ENCODE measurements at places on chromosomes 7 and 10.

DNA sequence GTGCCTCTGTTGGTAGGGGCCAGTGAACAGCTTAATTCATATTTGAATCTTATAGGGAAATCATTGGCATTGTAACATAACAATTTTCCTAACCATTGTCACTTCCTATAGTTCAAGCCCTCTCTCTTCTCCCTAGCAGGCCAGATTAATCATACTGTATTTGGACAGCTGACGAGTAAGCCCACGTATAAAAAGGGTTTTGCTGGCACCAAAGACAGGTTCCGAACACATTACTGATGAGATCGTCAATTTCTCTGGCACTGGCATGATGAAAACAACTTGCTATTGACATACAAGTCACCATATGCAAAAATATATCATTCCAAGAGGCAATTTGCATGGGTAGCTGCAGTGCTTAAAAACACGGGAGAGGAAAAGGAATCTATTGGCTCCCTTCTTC is 891.1 kb upstream of the AUTS2 start:
- no peak for DNase-seq

- no peak for DNase-seq
These were observed 153.3 kb downstream of the LSMEM1 start for GRCh38 chr7:112634107-112634506.

DNA sequence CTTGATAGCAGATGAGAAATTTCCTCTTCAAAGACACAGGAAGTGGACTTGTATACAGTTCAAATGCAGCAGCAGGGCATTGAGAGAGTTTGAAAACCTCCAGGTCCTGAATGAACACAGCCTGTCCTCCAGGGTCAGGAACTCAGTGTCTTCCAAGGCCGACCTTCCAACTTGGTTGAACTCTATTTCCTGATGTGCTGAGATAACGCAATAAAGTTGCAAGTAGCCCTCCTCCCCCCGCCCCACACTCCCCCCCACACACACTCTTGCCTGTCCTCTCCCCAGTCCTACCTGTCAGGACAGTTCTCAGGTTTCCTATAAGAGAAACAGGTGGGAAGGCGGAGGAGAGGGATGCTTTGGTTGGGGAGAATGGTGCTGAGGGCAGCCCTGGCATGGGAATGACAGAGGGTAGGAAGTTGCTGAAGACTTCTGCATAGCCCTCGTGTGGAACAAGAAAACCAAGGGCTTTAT is 90.0 kb downstream of the CCDC71L start:
- DNase-seq = no peak

- no peak for DNase-seq
These were observed 7.6 kb upstream of the HILPDA start for GRCh38 chr7:128447941-128448564.

- DNase-seq = no peak
These were observed 134.5 kb downstream of the CPED1 start for GRCh38 chr7:121123032-121123431.

- DNase-seq = no peak
These were observed 199.5 kb downstream of the INHBA start for GRCh38 chr7:41503438-41503837.

DNA sequence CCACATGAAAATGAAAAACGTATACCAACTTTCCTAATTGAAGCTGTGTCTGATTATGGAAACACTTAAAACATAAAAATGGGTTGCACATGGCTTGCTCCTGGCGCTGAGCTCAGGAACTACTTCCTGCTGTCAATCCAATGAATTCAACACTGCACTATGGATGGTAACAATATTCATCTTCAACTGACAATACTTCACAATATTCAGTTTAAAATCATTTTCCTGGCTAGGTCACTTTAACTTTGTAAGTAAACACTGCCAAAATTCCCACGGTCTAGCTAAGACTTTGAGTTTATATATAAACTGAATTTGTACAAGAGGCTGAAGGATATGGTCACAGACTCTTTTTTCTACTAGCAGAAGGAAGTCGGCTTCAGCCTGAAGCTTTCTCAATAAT is 556.9 kb downstream of the TNS3 start:
- DNase-seq = no peak

DNA sequence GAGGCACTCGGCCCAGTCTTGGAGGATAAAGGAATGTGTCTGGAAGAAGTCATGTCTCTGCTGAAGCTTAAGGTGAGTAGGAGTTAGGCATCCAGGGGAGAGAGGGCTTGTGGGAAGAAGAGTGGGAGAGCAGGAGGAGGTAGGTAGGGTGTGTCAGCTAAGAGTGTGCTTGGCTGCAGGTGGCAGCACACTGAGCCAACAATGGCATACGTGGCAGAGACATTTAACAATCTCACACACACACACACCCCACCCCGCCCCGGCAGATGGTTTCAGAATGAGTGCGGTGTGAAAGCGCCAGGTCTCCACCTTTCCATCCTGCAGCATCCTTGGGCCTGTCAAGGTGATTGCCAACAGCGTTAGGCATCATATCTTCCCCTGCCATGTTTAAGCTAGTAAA is 11.2 kb upstream of the ARPC1A start:
- no peak for DNase-seq

GRCh38 chr10:13648425-13648824 is 61.7 kb downstream of the PRPF18 start:
- no peak for DNase-seq

- DNase-seq = no peak
These were observed 37.0 kb downstream of the ALOX5 start for GRCh38 chr10:45410807-45411606.

DNA sequence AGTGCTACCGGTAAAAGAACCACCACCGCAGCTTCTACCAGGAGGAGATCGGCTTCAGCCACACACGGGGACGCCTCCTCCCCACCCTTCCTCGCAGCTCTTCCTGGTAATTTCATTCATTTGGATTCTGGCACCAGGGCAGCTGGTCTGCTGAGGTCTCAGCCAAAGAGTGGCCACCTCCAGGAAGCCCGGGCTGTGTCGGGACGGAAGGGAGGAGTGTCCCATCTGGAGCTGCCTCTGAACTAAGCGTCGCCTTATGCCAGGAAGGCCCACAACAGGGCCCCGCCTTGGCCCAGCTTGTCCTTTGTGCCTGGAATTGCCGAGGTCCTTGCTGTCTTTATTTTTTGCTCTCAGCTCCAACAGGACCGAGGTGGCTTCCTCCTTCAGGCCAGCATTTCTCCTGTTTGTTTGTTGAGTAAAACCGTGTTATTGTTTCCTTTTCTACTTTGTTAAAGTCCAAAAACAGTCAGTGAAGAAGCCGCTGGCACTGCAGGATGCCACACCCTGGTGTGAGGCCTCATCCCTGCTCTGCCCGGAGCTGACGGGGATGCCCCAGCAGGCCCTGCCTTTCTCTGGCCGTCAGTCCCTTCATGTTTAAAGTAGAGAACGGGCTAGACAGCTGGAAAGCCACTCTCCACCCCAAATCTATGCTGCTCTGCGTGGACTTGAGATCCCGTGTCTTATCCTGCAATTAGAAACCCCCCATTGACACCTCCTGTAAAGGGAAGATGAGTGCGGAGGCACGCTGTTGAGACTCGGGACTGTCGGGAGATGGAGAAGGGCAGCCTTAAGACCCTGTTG is 24.5 kb upstream of the TTYH3 start:
- DNase-seq = no peak

DNA sequence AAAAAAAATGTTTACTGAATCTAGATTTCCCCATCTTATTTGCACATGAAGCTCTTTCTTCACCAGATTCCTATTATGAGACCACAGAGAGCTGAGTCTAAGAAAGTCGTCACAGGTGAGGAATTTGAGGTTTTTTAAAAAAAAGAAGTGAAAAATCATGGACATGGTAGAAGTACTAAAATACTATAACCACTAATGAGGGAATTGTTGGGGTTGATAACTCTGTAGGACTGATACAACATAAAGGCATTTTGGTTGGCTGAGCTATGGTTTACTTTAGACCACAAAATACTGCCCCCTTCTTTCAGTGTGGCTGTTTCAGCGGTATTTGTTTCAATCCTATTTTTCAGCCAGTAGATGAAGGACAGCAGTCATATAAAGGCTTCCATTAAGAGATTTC is 1111.3 kb downstream of the TYW1 start:
- no peak for DNase-seq

DNA sequence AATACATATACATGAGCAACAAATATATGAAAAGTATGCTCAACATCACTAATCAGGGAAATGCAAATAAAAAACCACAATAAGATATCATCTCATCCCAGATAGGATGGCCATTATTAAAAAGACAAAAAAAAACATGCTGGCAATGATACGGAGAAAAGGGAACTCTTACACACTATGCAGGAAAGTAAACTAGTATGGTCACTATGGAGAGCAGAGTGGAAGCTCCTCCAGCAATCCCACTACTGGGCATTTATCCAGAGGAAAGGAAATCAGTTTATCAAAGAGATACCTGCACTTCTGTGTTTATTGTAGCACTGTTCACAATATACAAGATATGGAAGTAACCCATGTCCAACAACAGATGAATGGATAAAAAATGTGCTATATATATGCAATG is 217.5 kb downstream of the SDK1 start:
- no peak for DNase-seq

- no peak for DNase-seq
These were observed 30.5 kb upstream of the CHST3 start for GRCh38 chr10:71933651-71934050.

DNA sequence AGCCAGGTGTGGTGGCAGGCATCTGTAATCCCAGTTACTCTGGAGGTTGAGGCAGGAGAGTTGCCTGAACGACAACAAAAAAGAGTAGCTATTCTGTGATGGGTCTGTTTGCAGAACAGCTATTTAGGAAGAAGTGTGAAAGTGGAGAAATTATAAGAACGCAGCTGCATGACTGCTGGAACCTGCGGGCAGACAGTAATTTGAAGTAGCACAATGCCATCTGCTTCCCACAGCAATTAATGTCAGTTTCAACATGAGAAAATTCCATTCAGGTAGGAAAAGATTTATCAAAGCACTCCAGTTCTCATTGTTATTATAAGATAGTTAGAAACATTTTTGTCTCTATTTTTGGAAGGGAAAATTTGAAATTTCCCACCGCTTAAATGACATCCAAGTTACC is 21.5 kb downstream of the LAMB1 start:
- no peak for DNase-seq

- DNase-seq = no peak
These were observed 26.8 kb upstream of the FGL2 start for GRCh38 chr7:77226357-77226839.

GRCh38 chr10:73591935-73592699 is 975 bp upstream of the USP54 start:
- no peak for DNase-seq

- DNase-seq = no peak
These were observed 322.6 kb downstream of the DGKB start for GRCh38 chr7:14579971-14580370.

GRCh38 chr10:122650331-122650730 is 49.3 kb downstream of the C10orf120 start:
- DNase-seq = no peak

GRCh38 chr7:151897951-151898686 is 21.2 kb upstream of the PRKAG2 start:
- no peak for DNase-seq

- DNase-seq = no peak
These were observed 138.0 kb downstream of the AUTS2 start for GRCh38 chr7:69736126-69736810.

GRCh38 chr7:148050492-148051158 is 539.9 kb upstream of the C7orf33 start:
- DNase-seq = no peak

DNA sequence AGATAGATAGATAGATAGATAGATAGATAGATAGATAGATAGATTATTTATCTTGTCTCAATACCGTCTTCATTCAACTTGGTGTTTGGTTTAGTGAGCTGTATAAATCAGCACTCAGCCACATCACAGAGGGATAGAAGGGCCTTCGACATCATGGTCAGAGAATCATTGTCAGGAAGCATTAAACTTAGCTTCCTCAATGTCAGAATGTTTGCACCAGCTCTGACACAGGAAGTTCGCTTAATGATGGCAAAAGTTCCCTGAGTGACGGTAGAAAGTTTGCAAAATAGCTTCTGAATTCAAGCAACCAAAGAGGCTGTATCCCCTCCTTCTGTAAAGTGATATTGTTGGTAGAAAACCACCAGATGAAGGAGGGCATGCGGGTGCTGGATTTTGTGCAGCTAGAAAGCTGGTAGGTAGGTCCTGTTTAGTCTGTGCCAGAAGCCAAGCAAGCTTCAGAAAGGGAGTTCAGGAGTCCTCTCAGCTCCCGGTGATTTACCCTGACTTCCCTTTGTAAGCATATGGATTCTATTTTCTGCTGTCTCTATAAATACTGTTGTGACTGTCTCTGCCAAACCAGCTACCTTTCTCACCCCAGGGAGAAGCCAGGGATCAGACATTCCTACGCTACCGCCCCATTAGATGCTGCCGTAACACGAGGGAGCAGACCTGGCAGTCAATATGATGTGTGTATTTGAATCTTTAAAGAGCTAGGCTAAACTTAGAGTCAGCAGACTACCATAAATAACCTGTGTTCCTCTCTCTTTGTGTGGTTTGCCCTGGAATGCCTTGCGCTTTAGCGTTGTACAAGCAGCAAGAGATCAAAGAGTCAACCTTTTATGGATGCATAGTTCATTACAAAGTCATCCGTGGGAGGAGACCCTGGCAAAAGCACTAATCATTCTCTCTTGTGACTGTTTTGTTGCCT is 200.5 kb upstream of the KIAA1217 start:
- DNase-seq = no peak

- DNase-seq = no peak
These were observed 81.2 kb upstream of the OIT3 start for GRCh38 chr10:72812415-72812752.

DNA sequence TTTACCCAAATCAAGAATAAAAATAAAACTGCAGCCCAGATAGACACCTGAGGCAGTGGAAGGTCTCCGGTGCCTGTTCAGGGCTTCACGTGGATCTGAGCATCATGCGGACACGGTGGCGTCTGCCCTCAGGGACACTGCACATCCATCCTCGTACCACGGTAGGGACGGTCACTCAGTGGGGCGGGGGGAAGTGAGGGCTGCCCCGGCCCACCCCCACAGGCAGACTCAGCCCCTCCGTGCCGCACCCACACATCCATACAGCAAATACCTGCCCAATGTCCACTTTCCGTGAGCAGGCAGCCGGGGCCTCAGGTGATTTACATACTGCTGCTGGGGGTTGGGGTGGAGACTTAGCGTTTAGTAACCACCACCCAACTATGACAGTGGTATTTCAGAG is 207.8 kb downstream of the DIP2C start:
- no peak for DNase-seq

GRCh38 chr10:86311906-86312305 is 54.7 kb downstream of the GRID1 start:
- no peak for DNase-seq

DNA sequence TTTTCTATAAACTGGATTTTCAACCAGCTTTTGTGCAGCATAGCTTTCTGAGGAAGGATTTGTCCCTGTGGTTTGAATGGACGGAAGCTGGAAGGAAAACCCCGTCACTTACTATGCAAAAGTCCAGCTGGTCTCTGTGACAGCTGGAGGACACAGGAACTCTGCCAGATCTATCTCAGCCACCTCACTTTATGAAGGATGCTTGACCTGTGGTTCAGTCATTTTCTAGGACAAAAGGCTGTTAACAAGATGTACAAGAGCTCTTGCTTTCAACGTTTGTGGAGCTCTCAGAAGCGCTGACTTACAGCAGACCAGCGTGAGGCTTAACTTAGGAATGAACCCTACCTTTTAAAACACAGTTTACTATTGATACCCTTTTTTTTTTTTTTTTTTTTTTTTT is 90.8 kb downstream of the CREM start:
- DNase-seq = no peak
